Forelimb muscle (tissue), 1 donor: ENCODE measurements at places on chromosomes 5 and 9. TPM values are rescaled to one million over a fixed set of nuclear protein-coding genes. Genes with fewer than 3 reads are reported as not detected.

The PCDHB3 gene
- polyA plus RNA-seq: 1.6 TPM

The SHB gene
- polyA plus RNA-seq: 5.9 TPM

The PGM5 gene
- 49.0 TPM for polyA plus RNA-seq

The PPP3R2 gene
- not detected for polyA plus RNA-seq

The TRAF1 gene
- 4.3 TPM for polyA plus RNA-seq

The MYOZ3 gene
- 13.7 TPM for polyA plus RNA-seq

The CCDC107 gene
- 22.1 TPM for polyA plus RNA-seq

The KIF12 gene
- polyA plus RNA-seq: 0.13 TPM

The TLX3 gene
- polyA plus RNA-seq: not detected

The PCSK5 gene
- polyA plus RNA-seq: 11.8 TPM

The GFPT2 gene
- 8.6 TPM for polyA plus RNA-seq

The RAPGEF6 gene
- 9.5 TPM for polyA plus RNA-seq

The ZNF169 gene
- polyA plus RNA-seq: 4.3 TPM

The LCN10 gene
- polyA plus RNA-seq: 20.2 TPM

The FREM1 gene
- 19.4 TPM for polyA plus RNA-seq

The WNT8A gene
- not detected for polyA plus RNA-seq

The MLANA gene
- polyA plus RNA-seq: 0.80 TPM

The ADAMTS13 gene
- polyA plus RNA-seq: 7.8 TPM

The CAMK4 gene
- polyA plus RNA-seq: 4.7 TPM

The SPATA31D4 gene
- not detected for polyA plus RNA-seq
